ENCODE measurements at places on chromosomes 1 and 21.

DNA sequence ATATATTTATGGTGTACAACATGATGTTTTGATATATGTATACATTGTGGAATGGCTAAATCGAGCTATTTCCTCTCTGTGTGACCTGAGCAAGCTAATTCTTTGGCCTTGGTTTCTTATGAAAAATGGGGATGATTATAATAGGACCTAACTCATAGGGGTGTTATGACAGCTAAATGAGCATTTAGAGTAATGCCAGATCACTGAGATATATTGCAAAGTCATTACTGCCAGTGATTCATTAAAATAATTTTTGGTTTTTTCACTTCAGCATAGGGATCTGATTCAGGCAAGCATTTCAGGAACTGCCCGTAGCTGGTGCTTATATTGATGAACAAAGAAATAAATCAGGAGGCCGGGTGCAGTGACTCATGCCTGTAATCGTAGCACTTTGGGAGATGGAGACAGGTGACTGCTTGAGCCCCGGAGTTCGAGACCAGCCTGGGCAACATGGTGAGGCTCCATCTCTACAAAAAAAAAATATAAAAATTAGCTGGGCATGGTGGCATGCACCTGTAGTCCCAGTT, 30.7 kb downstream of the DAB1 start:
- no peak for DNase-seq

GRCh38 chr1:37723072-37723389, 30.7 kb downstream of the CDCA8 start:
- DNase-seq, result no peak

DNA sequence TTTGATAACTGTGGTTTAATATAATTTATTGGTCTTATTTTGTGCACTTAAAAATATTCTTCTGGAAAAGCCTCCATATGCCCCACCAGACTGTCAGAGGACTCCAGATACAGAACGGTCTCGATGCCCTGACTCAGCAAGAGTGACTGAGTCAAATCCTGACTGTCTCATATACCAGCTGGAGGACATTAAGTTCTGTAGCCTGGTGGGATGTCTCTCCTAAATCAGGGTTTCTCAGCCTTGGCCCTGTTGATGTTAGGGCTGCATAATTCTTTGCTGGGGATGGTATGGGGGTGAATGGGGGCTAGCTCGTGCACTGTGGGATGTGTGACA, 67.7 kb upstream of the TLR5 start:
- no peak for DNase-seq

DNA sequence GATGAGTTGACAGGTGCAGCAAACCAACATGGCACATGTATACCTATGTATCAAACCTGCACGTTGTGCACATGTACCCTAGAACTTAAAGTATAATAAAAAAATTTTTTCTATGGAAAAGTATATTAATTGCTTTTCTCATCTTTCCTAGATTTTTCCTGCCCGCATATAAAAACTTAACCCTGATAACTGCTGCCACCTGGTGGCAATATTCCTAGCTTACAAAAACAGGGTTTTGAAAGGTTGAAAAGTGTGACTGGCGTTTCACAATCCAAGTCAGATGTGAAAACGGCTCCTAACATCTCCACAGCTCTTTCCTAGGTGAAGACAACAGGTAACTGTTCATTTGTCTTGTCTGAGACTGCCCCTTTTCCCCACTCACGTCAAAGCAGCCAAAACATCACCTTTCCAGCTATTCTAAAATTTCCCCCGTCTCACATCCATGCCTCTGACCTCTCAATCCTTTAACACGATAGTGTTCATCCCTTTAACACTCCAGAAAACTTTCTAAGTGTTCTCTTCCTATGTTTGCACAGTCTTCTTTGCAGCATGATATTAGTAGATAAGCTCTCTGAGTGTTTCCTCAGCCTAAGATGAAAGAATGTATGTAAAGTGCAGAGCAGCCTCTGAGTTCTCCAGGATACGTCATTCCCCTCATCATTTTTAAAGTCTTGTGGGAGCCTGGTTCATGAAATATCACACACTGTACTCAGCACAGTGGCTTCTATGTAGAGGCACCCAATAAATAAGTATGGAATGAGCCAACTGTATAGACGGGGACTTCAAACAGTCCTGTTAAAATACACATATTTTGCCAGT, 27.5 kb downstream of the OVGP1 start:
- peak; percentile 65 for DNase-seq

DNA sequence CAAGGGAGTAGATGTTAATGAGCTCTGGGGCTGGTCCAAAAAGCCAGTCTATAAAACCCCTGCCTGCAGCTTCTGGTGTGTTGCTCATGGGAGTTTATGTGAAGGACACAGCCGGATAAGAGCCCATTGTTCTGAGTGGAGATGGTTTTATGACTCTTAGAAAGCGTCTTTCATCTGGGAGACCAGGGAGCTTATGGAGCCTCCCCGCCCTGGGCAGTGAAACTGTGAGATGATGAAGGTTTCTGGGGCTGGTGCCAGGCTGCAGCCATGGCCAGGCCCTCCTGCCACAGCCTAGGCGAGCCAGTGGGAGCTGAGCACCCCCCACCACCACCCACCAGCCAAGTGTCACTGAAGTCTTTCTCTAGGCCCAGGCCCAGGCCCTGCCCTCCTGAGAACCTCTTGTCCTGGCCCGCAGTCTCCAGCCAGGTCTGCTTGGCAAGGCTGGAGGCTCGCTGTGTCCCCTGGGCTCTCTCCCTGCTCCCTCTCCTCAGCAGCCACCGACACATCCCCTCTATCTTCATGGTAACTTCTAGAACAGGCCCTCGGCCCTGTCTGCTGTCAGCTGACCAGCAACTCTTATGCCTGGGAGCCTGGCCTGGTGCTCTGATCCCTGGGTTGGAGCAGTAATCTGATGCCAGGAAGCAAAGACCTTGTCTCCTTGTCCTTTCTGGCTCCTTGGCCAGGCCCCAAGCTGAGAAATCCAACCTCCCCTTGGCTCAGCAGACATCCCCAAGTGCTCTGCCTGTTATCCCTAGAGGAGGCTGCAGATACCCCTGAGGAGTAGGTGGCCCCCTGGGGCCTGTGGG, 7.6 kb upstream of the ARHGEF10L start:
- no peak for DNase-seq

DNA sequence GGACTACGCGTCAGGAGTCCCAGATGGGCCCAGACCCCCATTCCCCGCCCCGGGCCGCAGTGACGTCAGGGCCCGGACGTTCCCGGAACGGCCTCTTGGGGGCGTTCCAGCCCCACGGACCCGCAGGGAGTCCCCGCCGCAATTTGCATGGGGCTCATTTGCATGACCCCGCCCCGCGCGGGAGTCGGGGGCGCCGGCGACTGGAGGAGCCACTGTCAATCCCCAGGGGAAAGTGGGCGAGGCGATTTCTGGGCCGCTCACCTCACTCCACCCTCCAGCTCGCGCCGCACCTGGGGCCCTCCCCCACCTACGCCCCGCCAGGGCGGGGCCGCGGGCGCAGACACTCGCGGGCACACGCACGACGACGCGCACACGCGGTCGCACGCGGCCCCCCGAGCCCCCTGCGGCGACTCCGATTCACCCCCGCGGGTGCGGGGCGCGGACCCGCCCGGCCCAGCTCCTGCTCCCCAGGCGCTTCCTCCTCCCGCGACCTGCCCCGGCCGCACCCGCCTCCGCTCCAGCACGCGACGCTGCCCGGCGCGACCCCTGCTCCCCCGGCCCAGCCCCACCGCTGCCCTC, 13.2 kb downstream of the AGRN start:
- peak; percentile 97 for DNase-seq

GRCh38 chr1:222991908-222992307, 151.1 kb downstream of the TLR5 start:
- no peak for DNase-seq

DNA sequence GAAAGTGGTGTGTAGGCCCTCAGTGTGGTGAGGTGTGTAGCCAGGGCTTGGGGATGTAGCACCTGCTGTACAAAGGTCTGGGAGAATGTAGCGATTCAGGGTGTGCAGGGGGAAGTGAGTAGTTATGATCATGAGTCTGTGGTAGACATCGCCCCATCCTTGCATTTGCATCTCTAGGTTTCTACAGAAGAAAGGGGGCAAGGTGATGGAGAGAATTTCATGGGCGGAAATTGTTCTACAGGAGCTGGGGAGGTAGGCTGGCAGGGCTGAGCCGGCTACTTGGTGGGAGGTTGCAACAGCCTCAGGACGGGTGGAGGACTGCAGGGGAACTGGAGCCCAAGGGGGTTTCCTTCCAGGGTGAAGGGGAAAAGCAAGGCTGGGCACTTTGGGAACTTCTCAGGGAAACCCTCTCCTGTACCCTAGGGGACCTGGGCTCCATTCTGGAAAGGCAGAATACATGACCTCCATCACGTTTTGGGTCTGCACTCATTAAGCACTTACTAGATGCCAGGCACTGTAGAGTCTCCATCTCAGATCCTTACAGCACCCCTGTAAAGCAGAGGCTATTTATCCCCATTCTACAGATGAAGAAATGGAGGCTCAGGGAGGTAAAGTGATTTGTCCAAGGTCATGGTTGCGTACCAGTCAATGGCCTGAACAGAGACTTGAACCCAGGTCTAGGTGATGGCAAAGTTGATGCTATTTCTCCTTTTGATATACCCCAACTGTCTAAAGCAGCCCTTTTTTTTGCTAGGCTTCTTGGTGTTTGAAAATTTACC, 14.5 kb upstream of the TNFRSF1B start:
- no peak for DNase-seq

- no peak for DNase-seq
These were observed 19.9 kb downstream of the OR2L13 start for GRCh38 chr1:248114890-248115289.

- DNase-seq, result no peak
These were observed 1372.3 kb downstream of the AMY1C start for GRCh38 chr1:105122041-105122440.

GRCh38 chr1:188027613-188028012, 1198.9 kb downstream of the PLA2G4A start:
- DNase-seq, result no peak

GRCh38 chr1:156155756-156156510, 2.5 kb downstream of the SEMA4A start:
- DNase-seq, result peak; percentile 30

GRCh38 chr1:19715334-19716203, 50.9 kb downstream of the HTR6 start:
- peak; percentile 95 for DNase-seq

GRCh38 chr1:43348809-43349593, 9.8 kb upstream of the CDC20 start:
- DNase-seq, result peak; percentile 89

DNA sequence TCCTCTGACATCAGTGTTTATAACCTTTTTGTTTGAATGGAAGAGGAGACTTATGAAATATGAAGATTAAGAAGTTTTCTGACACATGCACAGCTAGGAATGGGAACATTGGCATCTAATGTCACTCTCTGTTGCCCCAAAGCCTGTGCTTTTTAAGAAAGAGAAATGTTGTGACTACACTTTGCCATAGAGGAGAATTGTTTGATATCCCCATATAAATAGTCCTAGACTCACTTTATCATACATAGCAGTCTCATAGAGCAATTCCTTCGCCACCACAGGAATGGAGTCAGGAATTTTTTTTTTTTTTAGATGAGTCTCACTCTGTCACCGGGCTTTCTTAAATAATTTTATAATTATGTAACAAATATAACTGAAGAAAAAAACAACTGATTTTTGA, 1.5 kb downstream of the KRTAP21-3 start:
- DNase-seq, result no peak

- DNase-seq, result no peak
These were observed 8.0 kb downstream of the SDHB start for GRCh38 chr1:17045634-17046333.

DNA sequence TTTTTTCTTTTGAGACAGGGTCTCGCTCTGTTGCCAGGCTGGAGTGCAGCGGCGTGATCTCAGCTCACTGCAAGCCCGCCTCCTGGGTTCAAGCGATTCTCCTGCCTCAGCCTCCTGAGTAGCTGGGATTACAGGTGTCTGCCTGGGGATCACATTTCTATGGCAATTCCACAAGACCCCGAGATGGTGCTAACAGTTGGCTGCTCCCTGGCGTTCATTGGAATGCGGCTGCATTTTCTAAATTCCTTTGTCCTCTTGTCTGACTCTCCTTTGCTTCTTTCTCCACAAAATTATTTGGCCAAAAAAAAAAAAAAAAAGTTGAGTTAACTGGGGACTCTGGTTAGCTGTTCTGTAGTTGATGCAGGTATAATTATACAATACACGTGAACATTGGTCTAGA, 176.4 kb downstream of the ETS2 start:
- DNase-seq, result no peak

GRCh38 chr1:22207511-22208267, 64.8 kb upstream of the WNT4 start:
- DNase-seq, result no peak

DNA sequence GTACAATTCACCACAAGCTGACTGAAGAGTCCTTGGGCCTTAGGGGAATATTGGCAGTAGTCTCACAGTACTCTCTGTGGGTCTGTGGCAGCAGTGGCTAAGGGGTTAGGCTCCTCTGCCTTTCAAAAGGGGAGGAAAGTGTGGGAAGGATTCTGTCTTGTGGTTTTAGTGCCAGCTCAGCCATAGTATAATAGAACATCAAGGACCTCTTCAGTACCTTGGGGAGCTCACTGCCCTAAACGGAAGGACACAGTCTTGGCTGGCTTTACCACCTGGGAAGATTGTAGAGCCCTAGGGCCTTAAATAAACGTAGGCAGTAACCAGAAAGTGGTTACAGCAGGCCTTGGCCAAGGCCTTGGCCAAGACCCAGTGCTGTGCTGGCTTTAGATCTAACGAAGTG, 265.7 kb downstream of the COL11A1 start:
- DNase-seq, result no peak

DNA sequence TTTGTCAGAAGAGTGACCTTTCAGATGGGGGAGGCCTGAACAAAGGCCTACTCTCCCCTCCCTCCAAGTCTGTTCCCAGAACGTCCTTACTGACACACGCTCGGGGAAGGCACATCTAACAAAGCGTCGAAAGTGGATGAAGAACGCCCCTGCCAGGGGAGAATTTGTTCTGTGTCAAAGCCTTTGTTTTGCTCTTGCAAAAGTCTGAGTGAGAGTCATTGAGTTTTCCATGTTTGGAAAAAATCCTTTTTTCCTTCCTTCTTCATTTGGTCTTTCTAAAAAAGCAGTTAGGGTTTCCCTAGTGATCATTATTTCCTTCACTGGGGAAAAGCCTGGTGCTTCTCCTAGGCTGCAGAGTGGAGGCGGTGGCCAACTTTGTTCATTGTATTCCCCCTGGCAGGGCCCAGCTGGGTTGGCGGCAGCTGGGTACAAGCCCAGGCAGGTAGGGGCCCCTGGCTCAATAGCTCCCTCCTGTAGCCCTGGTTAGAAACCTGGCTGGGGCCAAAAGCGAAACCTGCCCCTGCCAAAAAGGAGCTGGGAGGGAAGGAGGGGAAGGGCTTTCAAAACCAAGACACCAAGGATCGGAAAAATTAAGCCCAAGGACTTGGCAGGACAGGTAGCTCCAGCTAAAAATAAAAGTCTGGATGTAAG, 81.1 kb downstream of the ITPKB start:
- DNase-seq, result no peak

Data from activated CD4-positive, alpha-beta T cell treated with anti-CD3 and anti-CD28 coated beads for 36 hours (primary cell).